ENCODE measurements at places on chromosomes 3 and 15.

DNA sequence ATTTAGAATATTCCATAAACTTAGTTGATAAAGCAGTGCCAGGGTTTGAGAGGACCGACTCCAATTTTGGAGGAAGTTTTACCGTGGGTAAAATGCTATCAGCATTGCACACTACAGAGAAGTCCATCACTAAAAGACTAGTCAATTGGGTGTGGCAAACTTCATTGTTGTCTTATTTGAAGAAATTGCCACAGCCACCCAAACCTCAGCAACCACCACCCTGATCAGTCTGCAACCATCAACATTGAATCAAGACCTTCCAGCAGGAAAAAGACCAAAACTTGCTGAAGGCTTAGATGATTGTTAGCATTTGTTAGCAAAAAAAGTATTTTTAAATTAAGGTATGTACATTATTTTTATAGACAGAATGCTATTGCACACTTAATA lies 60.5 kb downstream of the KLF13 start:
- no peak for DNase-seq

GRCh38 chr3:112654979-112655378 lies 14.0 kb upstream of the CCDC80 start:
- DNase-seq = no peak

DNA sequence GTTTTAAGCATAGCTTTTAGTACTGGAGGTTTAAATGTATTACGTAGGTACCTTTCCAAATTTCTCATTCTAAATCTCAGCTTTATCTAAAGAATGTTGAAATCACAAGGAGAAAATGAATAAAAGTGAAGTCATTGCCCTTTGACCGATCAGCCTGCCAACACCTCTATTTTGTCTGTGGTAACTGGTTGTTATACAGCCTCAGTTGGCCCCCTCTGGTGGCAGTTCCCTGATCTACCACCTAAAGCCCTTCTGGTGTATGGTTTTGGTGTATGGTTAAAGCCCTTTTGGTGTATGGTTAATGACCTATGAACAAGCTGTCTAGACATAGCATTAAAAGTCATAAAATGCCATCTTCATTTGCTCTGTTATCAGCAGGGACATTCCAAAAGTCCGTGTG lies 378.2 kb upstream of the AZI2 start:
- DNase-seq = no peak

- no peak for DNase-seq
Measured at GRCh38 chr3:185825639-185826481, 1.0 kb upstream of the IGF2BP2 start.

DNA sequence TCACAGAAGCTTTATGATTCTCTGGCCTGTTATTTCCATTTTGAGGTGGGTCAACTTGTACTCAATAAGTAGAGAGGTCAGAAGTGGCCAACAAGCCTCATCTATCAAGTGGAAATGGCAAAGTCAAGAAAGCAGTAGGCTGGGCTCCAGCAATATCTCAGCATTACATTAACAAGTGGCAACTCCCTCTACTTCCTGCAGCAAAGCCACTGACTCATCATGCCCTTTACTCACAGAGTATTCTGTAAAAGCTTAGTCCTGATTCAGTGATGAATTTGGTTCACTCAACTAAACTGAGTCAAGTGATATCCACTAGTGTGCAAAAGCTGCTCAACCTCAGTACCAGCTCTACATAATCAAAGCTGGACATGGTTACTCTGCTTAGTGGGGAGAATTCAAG lies 954.6 kb downstream of the EPHA3 start:
- no peak for DNase-seq

- no peak for DNase-seq
Measured at GRCh38 chr3:165837058-165837525, at the start of gene BCHE. Gene BCHE, minus strand, starts transcription at chr3:165837423. Its CDS starts 6,390 bp downstream, at chr3:165831033.
